Lung (tissue), 17 donors: ENCODE measurements at places on chromosomes 7 and 10. TPM values are rescaled to one million over a fixed set of nuclear protein-coding genes. Genes with fewer than 3 reads are reported as not detected.

OR6B1 gene
- total RNA-seq, result not detected

C7orf33 gene
- total RNA-seq, result not detected

CUL2 gene
- 30.8 TPM for total RNA-seq

DNA sequence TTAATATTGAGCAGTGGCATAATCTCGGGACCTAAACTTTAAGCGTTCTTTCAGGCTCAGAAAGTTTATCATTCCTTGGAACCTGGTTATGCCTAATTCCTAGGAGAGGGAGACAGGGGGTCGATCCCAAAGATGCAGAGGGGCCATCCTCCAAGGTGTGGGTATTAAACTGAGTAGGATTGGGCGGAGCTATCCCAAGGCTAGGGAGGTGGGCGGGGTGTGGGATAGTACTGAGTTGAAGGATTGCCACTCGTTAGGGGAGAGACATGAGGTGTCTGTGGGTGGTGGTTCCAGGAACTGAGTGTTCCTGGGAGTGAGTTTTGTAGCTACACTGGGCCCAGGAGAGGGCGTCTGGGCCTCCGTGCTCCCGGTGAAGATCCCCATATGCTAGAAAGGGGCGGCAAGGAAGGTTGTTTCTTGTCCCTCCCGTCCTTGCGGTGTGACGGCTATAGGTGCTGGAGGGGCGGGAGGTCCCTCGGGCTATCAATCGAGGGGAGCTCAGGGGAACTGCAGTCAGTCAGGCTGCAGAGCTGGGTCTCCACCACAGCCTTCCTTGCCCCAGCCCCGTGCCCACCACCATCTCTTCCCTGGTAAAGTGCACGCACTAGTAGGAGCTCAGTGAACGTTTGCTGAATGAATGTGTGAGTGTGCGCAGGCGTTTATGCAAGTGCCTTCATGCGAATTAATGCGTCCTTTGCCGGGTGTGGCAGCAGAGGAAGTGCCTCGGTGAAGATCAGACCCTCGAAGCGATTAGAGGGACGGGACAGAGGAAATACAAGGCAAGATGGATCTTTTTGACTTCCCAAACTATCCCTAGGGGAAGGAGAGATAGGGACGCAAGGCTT lies 3.0 kb upstream of the HMX2 start:
- H3K27me3 ChIP-seq, result peaks cover 23% of the 10 kb centered on the region
- no peaks in the 10 kb centered on the region for H3K36me3 ChIP-seq
- DNase-seq, result no peak

DNA sequence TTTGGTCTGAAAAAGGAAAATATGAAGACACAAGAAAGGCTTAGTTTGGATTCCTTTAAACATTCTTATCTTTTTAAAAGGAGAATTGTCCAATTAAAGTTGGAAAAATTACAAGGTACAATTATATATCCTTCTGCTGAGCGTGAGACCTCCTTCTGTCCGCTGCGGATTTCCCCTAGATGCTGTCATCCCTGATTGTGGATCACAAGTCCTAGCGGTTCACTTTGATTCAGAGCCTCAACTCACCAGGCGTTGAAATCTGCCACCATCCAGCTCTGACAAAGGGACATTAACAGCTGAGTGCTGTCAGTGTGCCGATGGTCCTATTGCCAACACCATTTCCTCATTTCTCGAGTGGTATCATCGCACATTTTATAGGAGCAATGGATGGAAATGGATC lies 73.1 kb upstream of the PTER start:
- H3K36me3 ChIP-seq, result no peaks in the 10 kb centered on the region
- H3K4me1 ChIP-seq, result no peaks in the 10 kb centered on the region
- DNase-seq, result no peak
- no peak overlapping the region for H3K27ac ChIP-seq
- H3K27me3 ChIP-seq, result no peaks in the 10 kb centered on the region
